Cardiac fibroblast (primary cell): ENCODE measurements at places on chromosomes 2 and 18.

GRCh38 chr18:66168685-66169235, 417.9 kb downstream of the CDH7 start:
- DNase-seq = no peak

DNA sequence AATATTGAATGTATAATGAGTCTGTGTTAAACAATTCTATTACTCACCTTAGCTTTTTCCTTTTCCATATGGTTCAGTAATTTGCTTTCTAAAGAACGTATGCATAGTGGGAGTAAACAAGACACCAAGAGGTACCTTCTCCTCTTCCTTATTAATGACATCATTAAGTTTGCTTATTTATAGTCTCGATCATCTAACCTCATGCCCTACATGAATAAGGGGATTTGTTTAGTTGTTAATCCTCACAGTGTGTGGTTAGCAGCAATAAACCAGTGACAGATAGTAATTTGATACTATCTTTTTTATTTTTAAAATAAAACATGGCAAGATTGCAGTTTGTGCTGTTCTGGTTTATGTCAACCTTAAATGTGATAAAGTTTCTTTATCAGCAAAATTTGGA, 69.7 kb downstream of the COBLL1 start:
- no peak for DNase-seq

DNA sequence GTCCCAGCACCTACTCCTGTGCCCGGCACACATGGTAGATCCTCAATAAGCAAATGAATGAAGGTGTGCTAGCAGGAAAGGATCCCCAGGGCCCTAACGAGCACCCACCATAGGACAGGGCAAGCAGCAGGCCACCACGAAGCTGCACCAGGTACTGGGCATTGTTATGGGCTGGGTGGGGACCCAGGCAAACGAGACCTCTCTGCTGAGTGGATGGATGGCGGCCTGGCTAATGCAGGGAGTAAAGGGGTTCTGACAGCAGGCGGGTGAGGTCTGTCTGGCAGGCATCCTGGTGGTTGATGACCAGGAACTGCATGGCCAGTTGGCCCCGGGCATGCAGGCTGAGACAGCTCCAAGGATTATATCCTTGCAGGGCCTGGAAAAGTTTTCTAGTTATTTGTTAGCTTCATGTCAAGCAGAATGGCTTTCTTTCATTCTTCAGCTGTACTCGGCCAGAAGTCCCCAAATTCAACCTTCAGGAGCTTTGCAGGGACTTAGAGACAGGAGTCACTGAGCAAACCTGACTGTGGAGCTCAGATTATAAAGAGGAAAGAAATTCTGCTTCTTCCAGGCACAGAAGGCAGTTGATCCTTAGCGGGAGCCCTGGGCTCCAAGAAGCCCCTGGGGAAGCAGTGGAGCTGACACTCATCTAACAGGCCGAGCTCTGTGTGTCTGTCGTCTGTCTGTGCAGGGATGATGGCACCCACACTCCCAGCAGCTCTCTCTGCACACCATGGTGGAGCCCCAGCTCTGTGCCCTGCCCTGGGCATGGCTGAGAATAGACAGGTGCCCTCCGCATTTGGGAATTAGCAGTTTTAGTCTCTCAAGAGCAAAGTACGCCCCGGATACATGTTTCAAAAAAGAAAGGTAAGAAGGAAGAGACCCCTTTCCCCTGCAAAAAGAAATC, 51.2 kb downstream of the SDC1 start:
- no peak for DNase-seq

DNA sequence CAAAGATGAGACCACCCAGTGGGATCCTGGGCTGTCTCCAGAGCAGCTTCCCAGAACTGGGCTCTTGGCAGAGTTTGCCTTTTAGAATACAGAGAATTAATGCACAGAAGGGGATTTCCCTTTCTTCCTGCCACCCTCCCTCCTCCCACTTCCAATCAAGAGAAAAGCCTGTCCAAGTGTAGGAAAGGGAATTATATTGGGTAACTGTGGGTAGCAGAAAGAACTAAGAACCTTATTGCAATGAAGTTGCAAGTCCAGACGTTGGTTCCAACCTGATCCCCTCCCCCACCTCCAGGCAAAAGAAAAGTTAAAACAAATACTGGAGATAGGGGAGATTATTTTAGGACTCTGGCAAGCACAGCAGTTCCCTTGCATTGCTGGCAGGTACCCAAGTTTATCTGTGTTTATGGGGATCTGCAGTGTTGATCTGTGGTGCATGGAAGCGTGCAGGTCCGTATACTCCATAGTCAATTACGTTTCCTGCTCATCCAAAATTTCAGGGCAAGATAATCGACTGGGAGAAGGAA, 114.3 kb downstream of the PRKCE start:
- DNase-seq = no peak

- DNase-seq = peak; percentile 57
Observed at GRCh38 chr2:25078170-25079049, 36.5 kb downstream of the EFR3B start.

GRCh38 chr2:28567061-28567471, 71.2 kb downstream of the PLB1 start:
- no peak for DNase-seq

DNA sequence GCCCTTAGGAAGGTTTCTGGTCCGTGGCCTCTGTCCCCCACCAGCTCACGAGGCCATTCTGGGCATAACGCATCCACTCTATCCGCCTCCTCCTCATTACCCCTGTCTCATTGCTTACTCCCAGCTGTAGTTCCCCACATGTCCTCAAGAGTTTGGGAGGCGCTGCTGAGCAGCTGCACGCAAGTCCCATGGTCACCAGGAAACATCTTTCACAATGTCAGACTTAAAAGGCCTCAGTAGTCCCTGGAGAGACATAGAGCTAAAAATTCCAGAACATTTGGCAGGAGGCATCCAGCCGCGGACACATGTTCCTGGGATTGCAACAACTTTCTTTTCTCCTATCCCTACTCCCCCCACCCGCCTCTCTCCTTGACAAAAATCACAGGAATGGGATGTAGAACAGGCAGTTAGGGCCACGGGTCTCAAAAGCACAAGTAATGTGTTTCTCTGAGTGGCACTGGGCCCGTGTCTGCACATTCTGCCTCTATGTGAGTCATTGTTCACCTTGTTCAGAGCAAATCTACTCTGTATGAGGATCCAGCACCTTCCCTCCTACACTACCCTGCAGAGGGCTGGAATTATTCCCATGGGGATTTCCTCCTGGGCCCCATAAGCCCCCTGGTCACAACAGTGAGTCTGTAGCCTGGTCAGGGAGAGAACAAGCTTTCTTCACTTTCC, 8.1 kb downstream of the LBH start:
- DNase-seq = peak; percentile 90

DNA sequence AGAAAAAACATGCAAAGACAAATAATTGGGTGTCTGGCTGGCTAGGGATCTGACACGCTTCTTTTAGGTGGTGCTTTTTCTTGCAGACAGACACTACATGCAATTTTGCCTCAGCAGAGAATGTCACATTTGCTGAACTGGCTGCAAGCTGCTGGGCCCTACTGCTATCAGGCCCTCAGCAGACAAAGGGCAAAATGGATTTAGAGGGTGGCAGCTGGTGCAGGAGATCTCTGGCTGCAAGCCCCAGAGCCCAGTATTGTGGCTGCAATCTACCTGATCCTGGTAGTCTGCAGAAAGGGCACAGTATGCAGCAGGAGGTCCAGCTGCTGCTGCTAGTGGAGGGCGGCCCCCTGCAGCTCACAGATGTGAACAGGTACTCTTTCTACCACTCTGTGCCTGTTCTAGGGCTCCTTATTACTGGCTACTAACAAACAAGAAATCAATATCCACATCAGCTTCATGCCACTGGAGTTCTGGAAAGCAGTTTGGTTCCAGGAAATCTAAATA, 796.7 kb upstream of the CELF4 start:
- DNase-seq = no peak

DNA sequence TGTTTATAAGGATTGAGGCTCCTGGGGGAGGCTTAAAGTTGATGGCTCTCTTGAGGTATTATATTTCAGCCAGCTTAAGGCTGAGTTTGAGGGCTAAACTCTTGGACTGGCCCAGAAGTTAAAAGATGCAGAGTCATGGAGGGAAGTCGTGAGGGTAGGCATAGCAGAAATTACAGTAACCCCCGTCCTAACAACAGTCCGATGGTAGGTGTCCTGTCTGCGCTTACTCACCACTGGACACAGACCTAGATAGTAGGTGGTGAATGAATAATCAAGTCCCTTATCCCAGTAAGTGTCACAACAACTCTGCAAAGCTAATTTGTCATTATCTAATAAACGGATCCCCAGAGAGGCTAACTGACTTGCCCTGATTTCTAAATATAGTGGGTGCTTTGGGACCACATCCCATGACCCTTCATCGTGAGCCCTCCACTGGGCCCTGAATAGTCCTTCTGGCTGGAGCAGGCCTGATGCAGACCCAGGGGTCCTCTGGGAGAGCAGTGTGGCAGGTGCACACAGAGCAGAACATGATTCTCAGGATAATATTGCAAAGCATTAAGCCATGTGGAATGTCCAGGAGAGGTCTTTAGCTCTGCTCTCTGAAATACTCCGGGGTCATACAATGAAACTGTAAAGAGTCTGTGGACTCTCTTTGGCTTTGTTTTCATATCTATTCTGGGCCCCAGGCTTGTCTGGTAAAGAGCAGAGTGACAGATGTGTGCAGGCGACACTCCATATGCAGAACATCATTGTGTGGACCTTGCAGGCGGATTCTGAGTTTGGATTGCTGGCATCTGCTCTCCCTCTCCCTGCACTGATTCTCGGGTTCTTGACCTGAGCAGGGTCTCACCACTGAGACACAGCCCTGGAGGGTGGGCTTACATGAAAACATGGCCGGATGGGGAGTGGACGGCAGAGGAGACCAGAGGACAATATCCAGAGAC, 98.1 kb downstream of the RNF144A start:
- DNase-seq = no peak

DNA sequence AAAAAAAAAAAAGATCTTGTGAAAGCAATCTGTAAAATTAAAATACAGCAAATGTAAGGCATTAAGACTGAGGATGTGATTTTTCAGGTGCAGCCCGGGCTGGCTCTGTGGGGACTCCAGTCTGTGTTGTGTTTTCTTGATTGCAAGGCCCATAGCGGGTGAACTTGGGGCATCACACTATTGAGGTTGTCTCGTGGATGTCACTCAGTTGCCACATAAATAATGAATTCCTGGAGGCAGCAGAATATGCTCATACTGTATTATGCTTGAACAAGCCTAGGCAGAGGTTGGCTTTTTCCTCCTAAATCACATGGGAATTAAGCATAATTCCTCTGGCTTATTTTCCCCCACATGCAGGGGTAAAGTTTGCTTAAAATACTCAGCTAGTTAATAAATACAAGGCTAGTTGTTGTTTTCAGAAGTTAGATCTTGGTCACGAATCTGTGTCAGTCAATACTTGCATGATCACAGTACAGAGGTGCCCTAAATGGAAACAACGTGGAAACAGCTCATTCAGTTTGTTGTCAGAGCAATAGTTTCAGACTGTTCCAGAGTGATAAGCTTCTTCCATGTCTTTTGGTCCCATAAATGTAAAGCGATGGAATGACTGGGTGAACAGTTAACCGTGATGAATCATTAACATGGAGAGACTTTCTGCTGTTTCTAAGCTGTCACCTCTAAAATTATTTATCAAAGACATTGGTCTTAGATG, 16.4 kb downstream of the GEMIN6 start:
- no peak for DNase-seq

DNA sequence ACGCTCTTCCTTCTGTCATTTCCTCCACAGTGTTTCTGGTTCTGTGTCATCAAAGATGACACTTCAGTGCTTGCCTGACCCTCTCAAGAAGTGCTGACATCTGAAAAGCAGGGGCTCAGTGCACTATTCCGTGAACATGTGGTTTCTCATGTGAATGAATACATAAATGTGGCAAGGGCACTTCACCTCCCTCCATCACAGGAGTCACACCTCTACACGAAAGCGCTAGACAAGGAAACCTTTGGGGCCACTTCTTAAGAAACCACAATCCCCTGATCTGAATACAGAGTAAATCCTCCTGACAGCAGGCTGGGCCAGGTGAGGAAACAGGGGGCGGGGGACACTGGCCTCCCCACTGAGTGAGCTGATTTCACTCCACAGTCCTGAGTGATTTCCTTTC, 145.8 kb upstream of the ACAA2 start:
- DNase-seq = no peak

DNA sequence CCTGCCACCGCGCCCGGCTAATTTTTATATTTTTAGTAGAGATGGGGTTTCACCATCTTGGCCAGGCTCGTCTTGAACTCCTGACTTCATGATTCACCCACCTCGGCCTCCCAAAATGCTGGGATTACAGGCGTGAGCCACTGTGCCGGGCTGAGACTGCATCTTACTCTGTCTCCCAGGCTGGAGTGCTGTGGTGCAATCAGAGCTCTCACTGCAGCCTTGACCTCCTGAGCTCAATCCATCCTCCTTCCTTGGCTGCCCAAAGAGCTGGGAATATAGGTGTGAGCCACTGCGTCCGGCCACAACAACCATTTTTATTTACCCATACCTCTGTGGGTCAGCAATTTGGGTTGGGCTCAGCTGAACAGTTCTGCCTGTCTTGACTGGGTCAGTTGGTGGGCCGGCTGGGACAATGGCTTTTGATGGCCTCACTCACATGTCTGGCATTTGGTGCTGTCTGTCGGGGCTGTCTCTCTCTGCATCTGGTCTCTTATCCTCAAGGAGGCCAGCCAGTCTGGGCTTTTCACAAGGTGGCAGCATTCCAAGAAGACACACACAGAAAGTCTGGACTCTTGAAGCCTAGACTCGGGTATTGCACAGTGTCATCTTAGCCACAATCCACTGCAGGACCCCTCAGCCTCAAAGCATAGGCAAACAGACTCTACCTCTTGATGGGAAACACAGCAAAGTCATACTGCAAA, 116.8 kb upstream of the GATA6 start:
- DNase-seq = peak; percentile 6

- DNase-seq = peak; percentile 90
Observed at GRCh38 chr2:227853204-227853629, 18.2 kb upstream of the DAW1 start.

- DNase-seq = peak; percentile 54
Observed at GRCh38 chr2:217953011-217953481, 49.7 kb downstream of the TNS1 start.

- DNase-seq = peak; percentile 17
Observed at GRCh38 chr18:59994357-59994756, 94.6 kb downstream of the PMAIP1 start.

- peak; percentile 82 for DNase-seq
Observed at GRCh38 chr2:74876081-74876886, 42.4 kb downstream of the HK2 start.

DNA sequence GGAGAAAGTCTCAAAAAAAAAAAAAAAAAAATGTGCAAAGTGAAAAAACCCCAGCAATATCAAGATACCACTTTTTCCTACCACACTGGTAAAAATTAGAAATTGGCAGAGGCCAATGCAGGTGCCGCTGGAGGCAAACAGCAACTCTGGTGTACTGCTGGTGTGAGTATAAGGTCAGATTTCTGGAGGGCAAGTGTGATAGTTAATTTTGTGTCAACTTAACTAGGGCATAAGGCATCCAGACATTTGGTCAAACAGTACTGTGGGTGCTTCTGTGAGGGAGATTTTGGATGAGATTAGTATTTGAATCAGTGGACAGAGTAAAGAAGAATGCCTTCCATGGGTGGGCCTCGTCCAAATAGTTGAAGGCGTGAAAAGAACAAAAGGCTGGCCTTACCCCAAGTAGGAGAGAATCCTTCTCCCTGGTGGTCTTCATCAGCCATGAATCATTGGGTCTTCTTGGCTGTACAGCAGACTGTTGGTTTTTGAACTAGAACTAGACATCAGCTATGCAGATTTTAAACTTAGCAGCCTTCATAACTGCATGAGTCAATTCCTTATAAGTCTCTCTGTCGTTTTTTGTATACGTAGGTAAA, 52.8 kb upstream of the FHL2 start:
- no peak for DNase-seq

GRCh38 chr2:34997779-34998178, 1357.8 kb upstream of the CRIM1 start:
- no peak for DNase-seq

- no peak for DNase-seq
Observed at GRCh38 chr2:204971206-204971907, 426.1 kb downstream of the PARD3B start.
